GM20000 (cell line): ENCODE measurements at places on chromosomes 6 and 20.

- no peak for DNase-seq
Observed at GRCh38 chr6:25457516-25457915, 178.3 kb downstream of the CARMIL1 start.

DNA sequence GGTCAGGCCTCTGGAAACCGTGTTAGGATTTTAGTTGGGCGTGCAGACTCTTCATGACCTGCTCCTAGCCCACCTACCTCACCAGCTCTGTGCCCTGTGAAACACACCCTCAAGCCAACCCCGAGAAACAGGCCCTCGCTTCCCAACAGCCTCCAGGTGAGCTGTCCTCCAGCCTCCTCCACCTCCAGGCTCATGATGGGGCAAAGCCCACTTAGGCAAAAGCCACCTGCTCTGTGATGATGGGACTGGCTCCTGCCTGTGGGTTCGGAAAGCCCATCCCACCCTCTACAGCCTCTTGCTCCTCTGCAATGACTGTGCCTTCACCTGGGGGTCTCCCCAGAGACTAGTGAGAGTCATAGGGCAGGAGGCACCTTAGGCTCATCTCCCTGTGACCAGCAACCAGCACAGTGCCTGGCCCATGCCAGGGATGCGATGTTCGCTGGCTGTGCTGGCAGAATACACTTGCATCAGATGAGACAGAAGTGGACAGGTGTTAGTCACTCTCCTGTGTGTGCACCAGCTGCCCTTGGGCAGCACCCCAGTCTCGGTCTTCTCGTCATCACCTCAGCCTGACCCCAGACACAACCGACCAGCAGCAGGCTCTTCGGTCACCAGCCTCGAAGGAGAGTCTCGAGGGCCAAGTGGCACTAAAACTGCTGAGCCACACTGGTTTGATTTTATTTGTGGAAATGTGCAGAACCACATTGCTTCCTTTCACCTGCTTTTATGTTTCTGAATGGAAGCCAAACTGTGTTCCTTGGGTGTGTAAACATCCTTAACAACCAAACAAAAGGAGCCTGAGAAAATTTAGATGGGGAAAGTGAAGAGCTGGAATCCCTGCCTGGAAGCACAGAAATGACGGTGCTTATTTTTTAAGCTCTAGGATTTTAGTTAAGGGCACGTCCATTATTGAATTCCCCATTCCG, 10.7 kb downstream of the PXDC1 start:
- DNase-seq: no peak

- DNase-seq: no peak
Observed at GRCh38 chr6:73943411-73943810, 247.4 kb downstream of the CD109 start.

GRCh38 chr6:159760602-159761057, 1.2 kb upstream of the ACAT2 start:
- no peak for DNase-seq

- DNase-seq: no peak
Observed at GRCh38 chr6:121686611-121687023, 251.2 kb downstream of the GJA1 start.

GRCh38 chr20:24102749-24103333, 114.3 kb upstream of the GGTLC1 start:
- no peak for DNase-seq

DNA sequence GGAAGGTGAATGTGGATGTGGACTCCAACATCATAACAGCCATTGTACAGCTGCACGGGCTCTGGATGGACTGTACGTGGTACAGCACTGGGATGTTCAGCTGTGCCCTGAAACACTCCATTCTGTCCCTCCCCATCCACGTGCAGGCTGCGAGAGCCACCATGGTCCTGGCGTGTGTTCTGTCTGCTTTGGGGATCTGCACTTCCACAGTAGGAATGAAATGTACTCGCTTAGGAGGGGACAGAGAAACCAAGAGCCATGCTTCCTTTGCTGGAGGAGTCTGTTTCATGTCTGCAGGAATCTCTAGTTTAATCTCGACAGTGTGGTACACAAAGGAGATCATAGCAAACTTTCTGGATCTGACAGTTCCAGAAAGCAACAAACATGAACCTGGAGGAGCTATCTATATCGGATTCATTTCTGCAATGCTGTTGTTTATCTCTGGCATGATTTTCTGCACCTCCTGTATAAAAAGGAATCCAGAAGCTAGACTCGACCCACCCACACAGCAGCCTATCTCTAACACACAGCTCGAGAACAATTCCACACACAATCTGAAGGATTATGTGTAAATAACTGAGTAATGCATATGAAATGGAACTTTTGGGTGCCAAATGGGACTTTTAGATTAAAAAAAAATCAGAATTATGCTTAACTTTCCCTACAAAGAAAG, 12.1 kb downstream of the CLDN20 start:
- DNase-seq: no peak

DNA sequence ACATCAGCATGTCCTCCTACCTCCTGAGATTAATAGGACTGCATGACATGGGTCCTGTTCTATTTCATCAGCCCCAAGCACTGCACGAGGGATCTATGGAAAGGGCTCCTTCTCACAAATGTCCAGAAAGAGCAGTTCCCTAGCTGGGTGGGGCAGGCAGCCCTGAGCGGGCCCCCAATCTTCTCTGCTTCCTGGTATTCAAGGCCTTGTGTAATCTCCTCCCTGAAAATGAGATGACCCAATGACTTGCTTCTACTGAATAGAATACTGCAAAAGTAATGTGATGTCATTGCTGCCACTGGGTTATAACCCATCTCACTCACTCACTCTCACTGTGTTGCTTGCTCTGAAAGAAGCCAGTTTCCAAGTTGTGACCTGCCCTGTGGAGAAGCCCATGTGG, 126.4 kb downstream of the OPRM1 start:
- DNase-seq: no peak

DNA sequence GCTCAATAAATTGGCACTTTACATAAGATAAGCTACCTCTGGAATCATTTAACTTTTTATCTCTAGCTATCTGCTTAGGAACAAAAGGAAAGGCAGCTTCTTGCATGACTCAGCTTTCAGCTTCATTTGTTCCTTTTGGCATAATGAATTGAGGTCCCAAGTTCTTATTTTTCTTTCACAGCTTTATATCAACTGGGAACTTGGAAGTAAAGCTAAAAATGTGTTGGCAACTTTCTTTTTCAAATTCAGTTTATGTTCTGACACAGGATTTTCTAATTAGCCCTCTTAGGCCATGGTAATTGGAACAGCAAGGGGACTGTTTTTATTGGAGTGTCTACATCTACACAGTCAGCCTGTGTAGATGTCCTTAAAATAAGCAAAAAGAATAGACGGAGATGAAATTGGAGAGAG, 55.2 kb upstream of the MRAP2 start:
- DNase-seq: no peak

- no peak for DNase-seq
Observed at GRCh38 chr20:49642816-49643215, 70.9 kb downstream of the B4GALT5 start.

GRCh38 chr6:112957536-112957916, 610.4 kb downstream of the RFPL4B start:
- DNase-seq: no peak

- no peak for DNase-seq
Observed at GRCh38 chr6:169170583-169170955, 83.1 kb downstream of the THBS2 start.

- no peak for DNase-seq
Observed at GRCh38 chr6:148379966-148380713, 37.5 kb downstream of the SASH1 start.

DNA sequence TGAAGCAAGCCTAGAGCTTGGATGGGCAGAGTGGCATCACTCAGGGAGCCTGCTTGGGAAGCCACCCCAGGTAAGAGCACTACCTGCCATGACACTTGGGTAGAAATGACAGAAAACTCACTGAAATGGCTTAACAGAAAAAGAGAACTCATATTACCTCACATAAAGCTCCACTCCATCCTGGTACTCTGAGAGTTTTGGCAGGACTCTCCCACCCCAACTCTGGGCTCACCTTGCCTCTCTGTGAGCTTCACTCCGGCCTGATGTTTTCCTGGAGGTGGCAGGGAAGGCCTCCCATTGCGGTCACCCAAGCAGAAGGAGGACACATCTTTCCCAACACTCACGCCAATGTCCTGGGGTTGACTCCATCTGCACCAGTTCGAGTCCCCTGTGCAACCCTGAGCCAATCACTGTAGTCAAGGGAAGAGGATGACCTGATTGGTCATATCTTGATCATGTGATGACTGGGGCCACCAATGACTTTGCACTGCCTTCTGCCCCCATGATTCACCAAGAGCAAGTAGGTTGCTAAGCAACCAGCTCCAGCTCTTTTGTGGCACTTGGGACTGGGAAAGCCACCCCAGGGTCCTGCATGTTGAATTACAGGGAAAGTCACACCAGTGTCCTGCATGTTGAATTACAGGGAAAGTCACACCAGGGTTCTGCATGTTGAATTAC, 446.1 kb upstream of the SULF2 start:
- no peak for DNase-seq

GRCh38 chr6:114087496-114087895, 116.5 kb upstream of the HDAC2 start:
- DNase-seq: no peak

GRCh38 chr6:149320796-149321195, 3.3 kb downstream of the TAB2 start:
- no peak for DNase-seq

- no peak for DNase-seq
Observed at GRCh38 chr6:81634155-81634880, 118.2 kb downstream of the TENT5A start.

DNA sequence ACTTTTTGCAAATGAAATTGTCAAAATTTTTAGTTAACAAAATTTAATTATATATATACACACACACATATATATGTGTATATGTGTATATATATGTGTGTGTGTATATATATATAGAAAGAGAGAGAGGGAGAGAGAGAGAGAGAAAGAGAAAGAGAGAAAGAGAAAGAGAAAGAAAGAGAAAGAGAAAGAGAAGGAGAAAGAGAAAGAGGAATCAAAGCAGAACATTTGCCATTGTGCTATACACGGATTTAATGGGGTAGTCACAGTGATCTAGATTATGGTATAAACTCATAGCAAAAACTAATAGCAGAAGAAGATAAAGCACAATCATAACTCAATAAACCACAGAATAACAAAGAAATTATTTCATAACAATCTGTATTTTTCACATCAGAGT, 126.7 kb downstream of the DST start:
- DNase-seq: no peak

DNA sequence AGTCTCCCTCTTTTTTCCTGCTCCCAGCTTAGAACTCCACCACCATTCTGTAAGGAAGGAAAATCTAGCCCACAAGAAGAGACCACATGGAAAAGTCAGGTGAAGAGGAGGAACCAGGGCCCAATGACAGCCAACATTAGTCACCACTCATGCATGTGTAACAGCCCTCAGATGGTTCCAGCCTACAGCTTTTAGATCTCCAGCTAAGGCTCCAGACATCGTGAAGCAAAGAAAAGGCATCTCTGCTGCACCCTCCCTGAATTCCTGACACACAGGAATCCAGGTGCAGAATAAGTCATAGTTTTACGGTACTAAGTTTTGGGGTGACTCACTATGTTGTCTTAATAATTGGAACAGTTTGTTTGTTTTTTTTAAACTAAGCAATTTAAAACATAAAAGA, 25.5 kb downstream of the DCDC2 start:
- DNase-seq: no peak

DNA sequence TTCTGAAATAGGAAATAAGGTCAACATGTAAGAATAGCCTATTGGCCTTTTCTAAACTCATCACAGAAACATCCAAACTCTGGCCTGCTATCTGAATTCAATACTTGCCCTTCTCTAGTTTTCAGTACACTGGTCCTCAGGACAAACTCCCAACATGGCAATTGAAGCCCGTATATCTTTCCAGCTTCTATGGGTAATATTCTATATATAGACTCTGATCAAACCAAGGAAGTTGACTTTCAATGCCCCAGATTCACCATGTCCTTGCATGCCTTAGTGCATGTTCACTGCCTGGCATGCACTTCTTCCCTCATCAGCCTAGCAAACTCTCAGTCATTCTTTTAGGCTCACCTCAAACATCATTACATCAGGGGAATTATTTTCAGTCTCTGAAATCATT, 73.2 kb downstream of the RSPO3 start:
- DNase-seq: no peak

- no peak for DNase-seq
Observed at GRCh38 chr6:109595998-109596397, 95.0 kb downstream of the AK9 start.
